ENCODE measurements at places on chromosomes 16 and 17.

GRCh38 chr17:48997103-48997826 is at the start of gene IGF2BP1:
TSS of gene IGF2BP1 (plus strand) at chr17:48997385. CDS start at chr17:48997746, 361 bp downstream.
- DNase-seq: no peak

- no peak for DNase-seq
Measured at GRCh38 chr17:27539152-27539551, 82.9 kb downstream of the KSR1 start.

GRCh38 chr17:21025451-21025850 is 17.4 kb downstream of the USP22 start:
- no peak for DNase-seq

- no peak for DNase-seq
Measured at GRCh38 chr17:58324056-58324408, 4.6 kb downstream of the TSPOAP1 start.

DNA sequence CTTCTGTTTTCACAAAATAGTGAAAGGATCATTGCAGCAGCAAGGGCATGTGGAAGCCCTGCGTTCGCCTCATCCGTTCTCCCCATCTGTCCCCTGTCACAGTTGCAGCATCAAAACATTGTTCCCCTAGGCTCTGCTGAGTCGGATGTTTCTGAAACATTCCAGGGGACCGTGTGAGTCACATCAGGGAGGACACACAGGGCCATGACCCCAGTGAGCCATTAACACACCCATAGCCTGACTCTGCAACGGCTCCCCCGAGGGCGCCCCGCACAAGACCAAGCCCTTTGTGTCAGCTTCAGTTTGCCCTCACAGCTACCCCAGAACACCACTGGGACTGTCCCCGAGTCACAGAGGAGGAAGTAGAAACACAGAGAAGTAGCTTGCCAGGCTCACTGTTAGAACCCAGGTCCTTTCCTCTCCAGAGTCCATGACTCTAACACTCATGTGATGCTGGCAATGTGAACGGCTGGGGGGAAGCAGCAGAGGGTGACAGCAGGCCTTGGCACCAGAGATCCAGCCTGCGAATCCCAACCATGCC is 63.3 kb upstream of the HSBP1 start:
- no peak for DNase-seq

GRCh38 chr17:10777131-10777807 is 26.6 kb downstream of the TMEM238L start:
- no peak for DNase-seq

DNA sequence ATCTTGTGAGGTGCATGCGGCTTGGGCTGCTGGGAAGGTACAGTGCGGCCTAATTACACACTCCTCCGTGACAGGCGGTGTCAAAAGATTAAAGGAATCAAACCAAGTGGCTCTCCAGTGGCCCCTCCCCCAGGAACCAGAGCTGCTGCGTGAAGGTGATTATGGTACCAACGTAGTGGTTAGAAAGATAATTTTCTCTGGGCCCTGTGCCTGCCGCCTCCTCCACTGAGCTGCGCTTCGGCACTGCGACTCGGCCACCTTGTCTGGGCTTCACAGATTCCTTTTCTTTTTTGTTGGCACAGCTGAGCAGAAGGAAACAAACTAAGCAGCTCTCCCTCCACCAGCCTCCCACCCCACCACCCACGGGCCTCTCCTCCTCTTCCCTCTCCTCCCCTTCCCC is 113.2 kb upstream of the SDK2 start:
- DNase-seq: no peak

- DNase-seq: no peak
Measured at GRCh38 chr17:58640202-58640601, 51.6 kb downstream of the TEX14 start.

DNA sequence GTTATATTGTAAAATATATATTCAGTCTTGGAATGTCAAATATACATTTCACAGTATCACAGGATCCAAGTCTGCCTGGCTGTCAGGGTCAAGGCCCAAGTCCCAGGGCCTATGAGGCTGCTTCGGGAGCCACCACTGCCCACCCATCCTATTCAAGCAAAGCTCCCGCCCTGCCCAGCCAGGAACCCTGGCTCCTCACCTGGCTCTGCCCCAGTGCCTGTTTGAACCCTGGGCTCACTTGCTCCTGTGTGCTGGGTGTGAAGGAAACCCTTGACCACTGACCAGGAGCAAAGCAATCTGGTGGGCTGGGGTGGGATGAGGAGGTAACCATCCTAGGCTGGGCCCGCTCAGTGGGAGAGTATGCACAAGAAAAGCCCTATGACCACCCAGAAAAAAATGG is 27.0 kb downstream of the ITGAE start:
- DNase-seq: no peak

- no peak for DNase-seq
Measured at GRCh38 chr16:85718682-85719081, 29.9 kb upstream of the GINS2 start.

DNA sequence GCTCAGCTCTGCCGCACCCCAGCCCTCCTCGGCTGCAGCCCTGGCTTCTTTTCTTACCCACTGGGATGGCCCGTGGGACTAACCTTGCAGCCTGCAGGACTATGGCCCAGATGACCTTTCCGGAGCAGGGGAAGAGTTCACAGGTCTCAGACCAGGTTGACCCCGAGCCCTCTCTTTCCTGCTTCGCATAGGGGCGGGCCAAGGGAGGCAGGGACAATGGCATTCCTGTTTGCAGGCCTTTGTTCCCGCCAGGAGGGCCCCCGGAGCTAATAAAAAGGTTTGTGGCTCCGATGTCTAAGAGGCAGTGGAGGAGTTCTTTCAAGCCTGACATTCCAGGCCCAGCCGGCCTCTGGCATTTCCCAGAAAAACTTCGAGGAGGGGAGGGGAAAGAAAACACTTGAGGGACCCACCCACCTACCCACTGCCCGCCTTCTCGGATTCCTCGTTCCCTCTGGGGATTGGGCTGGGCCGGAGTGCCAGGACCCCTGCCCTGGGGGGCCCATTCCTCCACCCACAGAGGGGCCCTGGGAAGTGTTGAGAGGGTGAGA is 5.8 kb upstream of the SOCS3 start:
- DNase-seq: no peak

- no peak for DNase-seq
Measured at GRCh38 chr17:46036491-46036890, 37.4 kb downstream of the STH start.

- DNase-seq: no peak
Measured at GRCh38 chr17:78903101-78903779, at the start of gene CEP295NL. TSS of gene CEP295NL (minus strand) at chr17:78903201. CDS start at chr17:78901828, 1,373 bp downstream.

- no peak for DNase-seq
Measured at GRCh38 chr16:7998789-7999453, 591.4 kb downstream of the TMEM114 start.

GRCh38 chr16:873889-874288 is 73.4 kb upstream of the GNG13 start:
- DNase-seq: no peak

DNA sequence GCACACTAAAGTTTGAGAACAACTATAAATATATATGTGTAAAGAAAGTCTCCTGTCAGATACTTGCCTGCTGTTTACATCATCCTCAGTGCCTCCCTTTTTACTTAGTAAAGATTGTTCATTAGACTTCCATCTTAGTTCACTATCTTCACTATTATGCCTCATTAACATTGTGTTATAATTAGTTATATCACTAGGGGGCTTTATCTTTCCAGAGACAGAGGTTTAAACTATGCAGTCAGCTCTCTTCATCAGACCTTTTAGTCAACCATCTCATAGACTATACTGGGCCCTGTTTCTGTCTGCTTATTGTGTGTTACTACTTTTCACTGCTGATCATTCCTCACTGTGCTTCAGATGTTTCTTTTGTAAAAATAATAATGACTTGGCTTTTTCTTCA is 630.8 kb upstream of the KIF2B start:
- DNase-seq: no peak

DNA sequence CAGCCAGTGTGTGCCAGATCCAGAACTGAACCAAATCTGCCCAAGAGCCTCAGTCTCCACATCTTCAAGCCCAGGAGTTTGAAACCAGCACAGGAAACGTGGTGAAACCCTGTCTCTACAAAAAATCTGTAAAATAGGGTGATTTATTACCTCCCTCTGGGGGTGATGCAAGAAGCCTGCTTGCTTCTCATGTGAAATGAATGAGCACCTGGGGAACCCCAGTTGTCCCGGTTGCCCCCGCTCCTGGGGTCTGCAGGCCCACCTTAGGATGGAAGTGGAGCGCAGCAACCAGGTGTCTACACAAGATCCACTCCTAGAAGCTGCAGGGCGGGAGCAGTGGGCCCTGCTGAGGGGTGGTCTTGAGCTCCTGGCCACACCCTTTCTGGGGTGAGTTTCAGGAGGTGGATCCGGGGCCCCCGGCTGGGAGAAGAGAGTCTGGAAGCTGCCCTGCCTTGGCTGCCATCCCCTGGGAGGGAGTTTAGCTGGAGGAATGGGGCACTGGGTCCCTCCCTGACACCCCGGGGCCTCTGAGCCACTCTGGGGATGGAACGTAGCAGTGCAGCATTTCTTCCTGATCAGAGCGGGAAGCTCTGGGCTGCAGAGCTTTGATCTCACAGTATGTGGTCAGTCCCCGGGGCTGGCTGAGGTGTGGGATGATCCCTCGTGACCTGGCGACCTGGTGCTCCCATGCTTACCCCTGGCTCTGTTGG is 117.8 kb downstream of the RAB11FIP4 start:
- no peak for DNase-seq

GRCh38 chr17:77535435-77535834 is 394.7 kb downstream of the SEC14L1 start:
- DNase-seq: no peak

- no peak for DNase-seq
Measured at GRCh38 chr16:78460428-78460827, 361.0 kb downstream of the WWOX start.

- DNase-seq: no peak
Measured at GRCh38 chr16:86431540-86431939, 78.8 kb upstream of the FOXF1 start.

GRCh38 chr17:5780476-5780875 is 196.2 kb upstream of the NLRP1 start:
- DNase-seq: no peak

DNA sequence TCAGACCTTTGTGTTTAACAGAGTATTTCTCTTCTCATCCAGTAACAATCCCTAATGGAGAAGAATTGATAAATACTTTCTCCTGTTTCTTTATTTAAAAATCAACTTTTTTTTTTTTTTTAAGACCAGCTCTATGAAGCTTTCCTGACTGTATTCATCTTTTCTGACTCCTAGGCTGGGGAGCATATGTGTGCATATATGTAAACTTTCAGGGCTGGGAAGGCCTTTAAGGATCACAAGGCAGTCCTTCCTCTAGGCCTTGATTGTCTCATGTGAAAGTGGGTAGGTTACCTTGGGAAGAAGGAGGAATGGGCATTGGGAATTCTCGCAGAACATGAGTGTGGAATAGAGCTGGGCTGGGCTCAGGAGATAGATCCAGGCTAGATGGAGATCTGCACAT is 292.9 kb upstream of the SALL1 start:
- DNase-seq: no peak

GRCh38 chr17:49393491-49394255 is 21.0 kb downstream of the PHB1 start:
- no peak for DNase-seq

DNA sequence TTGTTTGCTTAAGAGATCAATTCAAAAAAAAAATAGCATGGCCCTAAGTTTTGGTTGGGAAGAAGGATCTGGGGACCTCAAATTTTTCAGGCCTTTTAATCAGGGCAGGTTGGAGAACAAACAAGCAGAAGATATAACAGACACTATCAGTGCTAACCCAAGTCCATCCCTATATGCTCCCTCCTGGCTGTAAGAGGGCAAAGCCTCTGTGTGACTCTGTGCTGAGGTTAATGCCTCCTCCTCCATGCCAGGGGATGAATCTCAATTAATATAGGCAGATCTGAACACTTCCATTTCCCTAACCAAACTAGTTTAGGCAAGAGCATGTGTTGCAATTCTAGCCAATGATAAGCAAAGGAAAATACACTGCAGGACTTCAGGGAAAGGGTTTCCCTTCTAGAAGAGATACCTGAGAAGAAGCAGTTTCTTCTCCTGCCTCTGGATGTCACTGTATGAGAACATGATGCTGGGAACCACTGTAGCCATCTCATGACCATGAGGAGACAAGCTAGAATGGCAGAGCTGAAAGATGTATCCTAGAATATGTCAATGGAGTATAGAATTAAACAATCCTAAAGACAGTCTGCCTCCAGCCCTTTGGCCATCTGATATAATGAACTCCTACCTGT is 76.0 kb downstream of the CHD9NB start:
- DNase-seq: peak; percentile 12

- peak; percentile 20 for DNase-seq
Measured at GRCh38 chr17:43545383-43545632, 832 bp downstream of the ETV4 start.

DNA sequence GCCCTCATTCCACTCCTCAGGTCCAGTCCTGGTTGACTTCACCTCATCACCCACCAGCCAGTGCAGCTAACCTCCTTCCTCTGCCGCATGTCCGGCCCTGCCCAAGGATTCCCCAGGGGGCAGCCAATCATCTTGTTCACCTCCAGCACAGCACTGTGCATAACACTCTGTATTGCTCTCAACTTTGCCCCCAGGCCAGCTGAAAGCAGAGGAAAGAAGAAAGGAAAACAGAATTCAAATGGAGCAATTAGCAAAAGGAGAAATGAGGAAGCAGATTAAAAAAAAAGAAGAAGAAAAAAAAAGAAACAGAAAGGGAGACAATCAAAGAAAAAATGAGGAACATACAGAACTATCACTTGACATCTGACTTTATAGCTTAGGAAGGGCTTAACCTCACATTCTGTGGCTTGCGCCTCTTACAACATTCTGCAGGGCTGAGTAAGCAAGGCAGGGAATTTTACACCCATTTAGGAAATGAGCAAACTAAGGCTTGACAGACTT is 26.1 kb downstream of the GAS7 start:
- no peak for DNase-seq

- DNase-seq: peak; percentile 98
Measured at GRCh38 chr17:68512247-68512959, at the start of gene PRKAR1A. TSS of gene PRKAR1A (plus strand) at chr17:68512430. CDS start at chr17:68515400, 2,970 bp downstream.

DNA sequence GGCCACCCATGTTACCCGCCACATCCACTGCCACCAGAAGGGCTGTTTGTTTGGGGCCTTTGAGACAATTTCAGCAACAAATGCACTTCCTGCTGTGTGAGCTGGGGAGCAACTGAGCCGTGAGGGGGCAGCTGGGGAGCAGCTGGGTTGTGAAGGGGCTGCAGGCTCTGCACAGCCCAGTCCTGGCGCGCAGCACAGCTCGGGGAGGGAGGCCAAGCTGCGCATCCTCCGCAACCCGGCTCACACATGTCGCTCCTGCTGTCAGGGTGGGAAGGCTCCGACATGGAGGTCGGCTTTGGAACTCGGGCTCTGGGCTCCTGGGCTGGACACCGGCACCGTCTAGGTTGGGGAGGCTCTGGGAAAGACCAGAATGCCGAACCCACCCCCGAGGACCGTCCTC is 53.6 kb downstream of the CBFA2T3 start:
- no peak for DNase-seq

DNA sequence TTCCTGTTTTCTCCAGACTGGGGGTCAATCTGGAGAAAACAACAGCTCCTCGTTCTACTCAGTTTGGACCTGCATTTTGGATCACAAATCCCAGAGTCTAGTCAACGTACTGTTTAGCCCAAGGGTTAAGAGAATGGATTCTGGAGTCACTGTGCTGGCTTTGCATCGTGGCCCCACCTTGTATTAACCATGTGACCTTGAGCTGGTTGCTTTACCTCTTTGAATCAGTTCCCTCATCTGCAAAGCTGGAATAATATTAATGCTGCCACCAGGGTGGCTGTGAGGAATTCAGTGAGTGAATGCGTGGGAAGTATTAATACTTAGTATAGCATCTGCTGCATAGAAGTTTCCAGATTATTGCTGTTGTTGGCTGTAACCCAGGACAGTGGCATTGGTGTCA is 11.3 kb upstream of the DHRS7C start:
- DNase-seq: no peak

All from T-helper 2 cell (primary cell).